ENCODE measurements at places on chromosomes 12 and 14.

GRCh38 chr14:94026889-94027469 lies 839 bp downstream of the OTUB2 start:
- no peak for DNase-seq

GRCh38 chr12:11755302-11755930 lies 105.9 kb downstream of the ETV6 start:
- DNase-seq = peak; percentile 32

DNA sequence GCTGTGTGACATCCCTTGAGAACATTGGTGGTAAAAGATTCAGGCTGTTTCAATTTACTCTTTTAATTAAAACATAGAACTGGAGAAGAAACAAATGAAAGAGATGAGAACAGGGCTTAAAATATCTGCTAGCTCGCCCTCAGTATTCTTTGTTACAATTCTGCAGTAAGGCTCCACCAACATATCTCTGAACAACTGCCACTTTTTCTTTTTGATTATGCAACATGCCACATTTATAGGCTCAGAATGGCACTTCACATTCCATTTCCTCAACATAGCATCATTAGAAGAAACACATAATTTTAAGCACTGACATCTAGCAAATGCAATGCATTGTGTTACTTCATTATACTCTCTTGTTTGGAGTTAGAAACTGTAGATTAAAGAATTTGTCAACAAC lies 1315.2 kb downstream of the LRFN5 start:
- no peak for DNase-seq

GRCh38 chr12:22529281-22530060 lies 14.9 kb downstream of the C2CD5 start:
- peak; percentile 39 for DNase-seq

GRCh38 chr14:49940808-49941421 lies 48.0 kb downstream of the ARF6 start:
- no peak for DNase-seq

GRCh38 chr12:29957835-29958234 lies 174.1 kb upstream of the TMTC1 start:
- DNase-seq = no peak

GRCh38 chr14:67577909-67578749 lies 21.9 kb downstream of the PIGH start:
- DNase-seq = no peak

DNA sequence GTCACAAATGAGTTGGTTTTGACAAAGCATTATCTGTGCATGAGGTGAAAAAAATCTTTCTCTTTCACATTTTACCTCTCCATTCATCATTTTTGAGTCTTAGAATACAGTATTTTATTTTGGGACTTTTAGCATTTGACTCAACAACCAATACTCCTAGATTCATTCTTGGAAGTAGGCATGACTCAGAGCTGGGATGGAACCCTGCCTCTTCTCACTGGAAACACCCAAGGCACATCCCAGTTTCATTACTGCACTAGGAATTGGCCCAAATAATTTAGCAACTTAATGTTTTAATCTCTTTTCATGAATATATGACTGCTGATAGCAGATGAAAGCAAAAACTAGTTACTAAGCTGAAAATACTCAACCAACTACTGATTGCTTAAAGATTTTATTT lies 3.3 kb upstream of the PDZRN4 start:
- no peak for DNase-seq

DNA sequence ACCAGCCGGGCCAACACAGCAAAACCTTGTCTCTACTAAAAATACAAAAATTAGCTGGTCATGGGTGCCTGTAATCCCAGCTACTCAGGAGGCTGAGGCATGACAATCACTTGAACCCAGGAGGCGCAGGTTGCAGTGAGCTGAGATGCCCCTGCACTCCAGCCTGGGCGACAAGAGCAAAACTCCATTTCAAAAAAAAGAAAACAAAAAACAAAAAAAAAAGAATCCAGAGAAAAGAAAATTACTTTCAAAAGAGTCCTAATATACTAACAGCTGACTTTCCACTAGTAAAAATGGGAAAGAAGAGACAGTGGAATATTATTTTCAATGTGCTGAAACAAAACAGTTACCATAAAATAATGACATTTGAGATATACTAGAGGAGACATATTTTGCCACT lies 8.3 kb upstream of the INSM2 start:
- DNase-seq = no peak

- DNase-seq = no peak
Measured at GRCh38 chr14:72742838-72743195, 151.1 kb downstream of the DPF3 start.

DNA sequence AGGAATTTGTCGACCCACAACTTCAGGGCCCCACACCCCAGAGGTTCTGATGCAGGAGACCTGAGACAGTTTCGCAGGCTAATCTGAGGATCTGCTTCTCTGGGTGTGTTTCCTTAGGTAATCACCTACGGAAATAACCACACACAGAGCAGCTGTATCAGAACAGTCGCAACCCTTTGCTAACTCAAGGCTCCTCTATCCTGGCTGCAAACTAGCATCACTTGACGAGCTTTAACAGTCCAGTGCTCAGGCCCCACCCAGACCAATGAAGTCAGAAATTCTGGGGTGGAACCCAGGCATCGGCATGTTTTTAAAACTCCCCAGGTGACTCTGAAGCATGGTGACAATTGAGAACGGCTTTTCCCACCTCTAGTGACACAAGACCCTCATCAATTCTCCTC lies 20.7 kb downstream of the SLC7A7 start:
- no peak for DNase-seq

DNA sequence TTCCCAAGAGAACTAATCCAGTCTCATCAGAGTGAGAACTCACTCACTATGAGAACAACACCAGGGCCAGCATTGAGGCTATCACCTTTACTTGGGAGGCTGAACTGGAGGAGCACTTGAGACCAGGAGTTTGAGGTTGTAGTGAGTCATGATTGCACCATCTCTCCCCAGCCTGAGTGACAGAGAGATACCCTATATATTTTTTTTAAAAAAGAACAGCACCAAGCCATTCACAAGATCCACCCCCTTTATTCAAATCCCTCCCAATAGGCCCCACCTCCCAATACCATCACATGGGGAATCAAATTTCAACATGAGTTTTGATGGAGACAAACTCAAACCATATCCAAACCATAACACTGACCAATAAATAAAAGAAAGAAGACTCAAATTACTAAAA lies 3.7 kb upstream of the TMX1 start:
- DNase-seq = no peak

GRCh38 chr12:12586879-12587675 lies 24.4 kb upstream of the DUSP16 start:
- no peak for DNase-seq

GRCh38 chr14:69696633-69697557 lies 70.0 kb upstream of the SRSF5 start:
- DNase-seq = no peak

DNA sequence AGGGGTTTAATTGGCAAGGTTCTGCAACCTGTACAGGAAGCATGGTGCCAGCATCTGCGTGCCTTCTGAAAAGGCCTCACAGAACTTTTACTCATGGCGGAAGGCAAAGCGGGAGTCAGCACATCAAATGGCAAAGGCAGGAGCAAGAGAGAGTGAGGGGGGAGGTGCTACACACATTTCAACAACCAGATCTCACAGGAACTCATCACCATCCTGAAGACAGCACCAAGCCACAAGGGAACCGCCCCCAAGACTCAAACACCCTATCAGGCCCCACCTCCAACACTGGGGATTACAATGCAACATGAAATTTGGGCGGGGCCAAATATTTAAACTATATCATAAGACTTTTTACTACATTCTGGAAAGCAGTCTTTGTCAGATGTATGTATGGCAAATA lies 38.0 kb upstream of the FKBP4 start:
- no peak for DNase-seq

DNA sequence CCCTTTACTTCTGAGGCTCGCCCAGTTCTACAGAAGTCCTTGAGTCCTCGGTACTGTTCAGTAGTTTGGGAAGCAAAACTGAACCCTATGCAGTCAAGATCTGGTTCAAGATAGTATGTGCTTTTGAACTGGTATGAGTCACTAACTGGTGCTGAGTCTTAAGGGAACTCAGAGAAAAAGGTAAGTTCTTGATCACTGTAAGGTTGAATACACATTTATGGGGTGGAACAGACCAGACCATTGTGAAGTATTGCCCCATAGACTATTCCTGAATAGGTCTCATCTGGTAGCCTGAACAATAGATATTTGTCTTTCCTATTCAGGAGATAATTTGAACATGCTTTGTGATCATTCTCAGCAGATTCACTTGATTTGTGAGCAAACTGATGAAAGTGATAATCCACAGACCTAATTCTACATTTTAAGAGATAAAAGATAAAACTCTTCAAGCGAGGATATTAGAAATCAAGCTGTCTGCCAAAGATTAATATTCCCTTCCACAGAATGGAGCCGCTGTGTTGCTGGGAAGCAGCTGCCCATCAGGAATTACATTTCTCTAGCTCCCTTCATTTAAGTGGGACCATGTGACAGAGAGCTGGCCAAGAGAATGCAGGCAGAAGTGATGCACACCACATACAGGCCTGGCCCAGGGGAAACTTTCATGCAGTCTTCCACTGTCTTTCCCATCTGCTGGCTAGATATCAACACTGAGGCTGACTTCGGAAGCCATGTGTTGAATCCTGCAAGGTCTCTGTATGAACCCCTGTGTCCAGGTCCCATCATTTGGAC lies 369.8 kb upstream of the GARIN6 start:
- no peak for DNase-seq

- no peak for DNase-seq
Measured at GRCh38 chr12:26001530-26001929, 43.0 kb downstream of the RASSF8 start.

- DNase-seq = no peak
Measured at GRCh38 chr14:89481196-89481595, 64.2 kb upstream of the FOXN3 start.

GRCh38 chr12:77064896-77065360 lies 441 bp downstream of the E2F7 start:
- no peak for DNase-seq

- DNase-seq = no peak
Measured at GRCh38 chr14:64680013-64680713, 24.1 kb upstream of the PLEKHG3 start.

- DNase-seq = peak; percentile 55
Measured at GRCh38 chr14:68099495-68100045, 280.0 kb downstream of the RAD51B start.

GRCh38 chr12:95185854-95186253 lies 31.4 kb downstream of the FGD6 start:
- no peak for DNase-seq

GRCh38 chr12:69633061-69633460 lies 22.4 kb upstream of the LRRC10 start:
- no peak for DNase-seq

DNA sequence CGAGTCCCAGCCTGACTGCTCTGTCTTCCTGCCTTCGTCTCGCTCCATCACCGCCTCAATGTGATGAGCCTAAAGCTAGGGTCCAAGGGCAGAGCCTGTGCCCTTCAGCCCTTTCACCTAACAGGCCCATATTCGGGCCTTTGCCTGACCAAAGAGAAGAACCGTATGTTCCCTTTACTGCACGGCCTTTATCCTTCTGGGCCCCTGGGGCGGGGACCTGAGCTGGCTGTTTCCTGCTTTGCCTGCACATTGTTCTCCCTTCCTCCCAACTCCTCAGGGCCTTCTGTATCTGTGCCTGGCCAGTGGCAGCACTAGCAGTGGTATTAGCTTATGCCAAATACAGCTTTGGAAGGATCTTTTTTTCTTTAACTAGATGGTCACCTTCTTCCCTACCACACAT lies 8.5 kb upstream of the MYL6B start:
- DNase-seq = no peak

GRCh38 chr14:22131749-22132476 lies 457.1 kb downstream of the DAD1 start:
- DNase-seq = no peak

DNA sequence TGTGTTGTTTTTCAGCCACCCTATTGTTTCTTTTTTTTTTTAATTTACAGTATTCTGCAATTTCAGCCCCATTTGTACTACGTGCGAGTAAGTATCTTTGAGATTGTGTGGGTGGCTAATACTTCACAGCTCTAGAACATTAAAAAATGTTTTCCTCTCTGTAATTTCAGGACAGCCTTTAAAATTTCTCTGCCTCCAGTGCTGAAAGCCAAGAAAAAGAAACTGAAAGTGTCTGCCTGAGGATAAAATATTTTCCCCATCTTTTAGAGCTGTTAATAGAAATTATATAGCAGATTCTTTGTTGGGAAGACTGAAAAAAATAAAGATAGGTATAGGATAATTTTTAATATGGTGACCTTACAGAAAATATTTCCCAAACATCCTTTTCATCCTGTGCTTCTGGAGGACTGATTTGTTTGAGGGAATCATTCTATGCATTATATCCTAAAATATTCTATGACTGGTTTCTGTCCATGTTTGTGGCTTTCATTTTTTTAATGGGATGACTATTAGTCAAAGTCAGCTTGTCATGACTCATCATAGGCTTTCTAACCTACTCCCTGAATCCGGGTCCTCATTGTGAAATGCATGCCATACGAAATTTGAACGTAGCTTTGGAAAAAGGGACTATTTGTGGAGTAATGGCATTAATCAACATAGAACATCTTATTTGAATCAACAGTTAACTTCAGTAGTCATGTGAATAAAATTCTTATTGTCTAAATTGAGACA lies 10.8 kb upstream of the TCTN2 start:
- peak; percentile 49 for DNase-seq

DNA sequence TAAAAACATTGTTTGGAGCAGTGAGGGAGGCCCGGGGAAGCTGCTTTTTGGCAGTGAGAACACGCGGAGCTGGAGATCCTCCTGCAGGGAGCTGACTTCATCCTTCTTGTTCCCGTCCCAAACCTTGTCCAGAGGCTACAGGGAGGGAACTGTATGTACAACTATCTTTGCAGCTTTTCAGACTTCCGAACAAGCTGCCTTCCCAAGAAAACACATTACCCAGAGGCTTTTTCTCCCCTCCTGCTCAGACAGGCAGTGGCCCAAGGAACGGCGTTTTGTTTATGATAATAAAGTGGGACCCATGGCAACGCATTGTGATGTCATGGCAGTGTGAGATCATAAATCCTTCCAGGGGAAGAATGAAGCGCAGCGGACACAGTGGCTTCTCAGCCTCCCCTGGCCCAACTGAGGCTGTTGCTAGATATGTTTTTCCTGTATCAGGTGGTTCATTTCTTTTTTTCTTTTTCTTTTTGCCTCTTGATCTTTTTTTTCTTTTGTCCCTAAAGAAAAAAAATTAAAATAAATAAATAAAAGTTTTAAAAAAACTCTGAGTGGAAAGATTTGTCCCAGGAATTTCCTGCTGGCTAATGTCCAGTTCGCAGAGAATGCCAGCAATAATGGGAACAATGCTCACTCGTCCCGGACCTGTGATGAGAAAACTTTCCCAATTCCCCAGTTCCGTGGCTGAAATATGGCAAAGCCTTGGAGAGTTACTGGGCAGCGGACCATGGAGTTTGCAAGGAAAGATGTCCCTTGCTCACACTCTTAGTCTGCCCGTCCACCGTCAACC lies 103.4 kb upstream of the MAP1LC3B2 start:
- DNase-seq = peak; percentile 97

- DNase-seq = no peak
Measured at GRCh38 chr12:121713257-121713777, 765 bp downstream of the TMEM120B start.

DNA sequence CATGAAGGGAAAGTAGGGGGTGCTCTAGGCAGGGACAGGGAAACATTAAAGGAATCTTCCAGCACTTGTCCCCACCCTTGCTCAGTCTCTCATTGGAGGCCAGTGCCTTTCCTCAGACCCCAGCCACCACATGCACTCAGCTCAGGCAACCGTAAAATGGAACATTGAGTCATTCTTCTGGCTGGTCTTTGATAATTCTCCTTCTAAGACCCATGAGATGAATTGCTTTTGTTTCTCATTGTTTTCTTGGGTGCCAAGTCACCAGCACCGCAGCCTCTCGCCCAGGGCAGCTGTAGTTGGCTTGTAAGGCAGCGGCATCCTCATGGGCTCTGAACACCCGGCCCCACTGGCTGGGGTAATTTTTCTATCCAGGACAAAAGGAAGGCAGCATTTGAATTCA lies 108.2 kb downstream of the PHETA1 start:
- DNase-seq = no peak
